ENCODE measurements at places on chromosomes 5 and 9.

DNA sequence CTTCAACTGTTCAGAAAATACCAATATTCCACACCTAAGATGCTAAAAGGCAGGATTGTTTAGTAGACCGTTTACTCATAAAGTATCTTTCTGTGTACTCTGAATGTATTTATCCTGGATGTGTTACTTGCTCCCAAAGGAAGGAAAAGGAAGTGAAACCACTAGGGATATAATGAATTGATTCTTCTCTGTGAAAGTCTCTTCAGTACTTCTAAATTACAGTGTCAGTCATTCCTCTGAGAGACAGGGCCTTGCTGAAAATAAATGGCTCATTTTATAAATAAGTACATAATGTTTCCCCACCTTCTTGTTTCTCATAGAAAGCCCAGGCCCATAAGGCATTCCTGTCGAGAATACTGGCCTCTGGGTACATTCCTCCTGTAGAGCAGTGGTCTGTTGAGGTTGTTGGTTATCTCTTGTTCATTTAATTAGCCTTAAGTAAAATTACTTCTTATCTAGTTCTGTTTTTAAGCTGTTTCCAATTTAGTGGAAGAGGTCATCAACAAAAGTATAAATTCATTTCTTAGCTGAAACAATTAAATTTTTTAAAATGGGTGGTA is 1.6 kb downstream of the HAPLN1 start:
- DNase-seq: no peak

DNA sequence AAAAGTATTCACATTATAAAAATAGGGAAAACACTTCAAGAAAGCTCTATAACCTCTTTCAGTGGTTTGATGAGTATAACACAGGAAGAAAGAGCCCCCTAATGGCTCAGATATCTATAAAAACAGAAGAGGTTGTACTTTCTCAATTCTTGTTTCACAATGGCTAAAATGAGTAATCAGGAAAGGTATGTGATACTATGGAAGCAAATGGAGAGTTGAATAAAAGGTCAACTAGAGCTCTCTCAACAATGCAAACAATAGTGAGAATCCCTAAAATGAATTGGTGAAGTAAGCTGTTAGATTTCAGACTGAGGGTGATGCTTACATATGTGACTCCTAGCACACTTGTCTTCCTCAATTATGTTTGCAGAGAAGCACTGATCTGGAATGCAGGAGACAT is 584.6 kb upstream of the CDH18 start:
- DNase-seq: no peak

DNA sequence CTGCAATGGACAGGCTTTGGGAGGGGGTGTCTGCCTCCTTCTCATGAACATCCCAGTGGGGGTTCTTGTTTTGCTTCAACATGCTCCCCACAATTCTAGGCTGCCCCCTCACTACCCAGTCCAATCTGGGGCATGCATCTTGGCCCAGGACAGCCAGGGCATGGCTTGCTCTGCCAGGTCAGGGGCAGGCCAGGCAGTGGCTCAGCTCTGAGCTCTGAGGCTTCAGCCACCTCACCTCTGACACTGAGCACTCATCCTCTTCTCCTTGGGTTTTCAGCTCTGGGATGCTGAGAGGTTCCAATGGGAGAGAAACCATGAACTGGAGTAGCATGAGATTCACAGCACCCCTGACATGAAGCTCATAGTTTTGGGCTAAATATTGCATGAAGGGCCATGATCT is 11.8 kb downstream of the SLC25A48 start:
- DNase-seq: no peak

GRCh38 chr9:93091453-93092081 is 4.5 kb upstream of the CARD19 start:
- DNase-seq: no peak

GRCh38 chr9:110266795-110267194 is 10.5 kb upstream of the TXN start:
- DNase-seq: no peak

- no peak for DNase-seq
Measured at GRCh38 chr5:81233080-81233634, at the start of gene CKMT2. Gene CKMT2, plus strand, starts transcription at chr5:81233322. Its CDS starts 17,811 bp downstream, at chr5:81251133.

- DNase-seq: no peak
Measured at GRCh38 chr9:131167146-131167692, 41.8 kb downstream of the NUP214 start.

- DNase-seq: no peak
Measured at GRCh38 chr5:53246042-53246836, 136.7 kb upstream of the MOCS2 start.

DNA sequence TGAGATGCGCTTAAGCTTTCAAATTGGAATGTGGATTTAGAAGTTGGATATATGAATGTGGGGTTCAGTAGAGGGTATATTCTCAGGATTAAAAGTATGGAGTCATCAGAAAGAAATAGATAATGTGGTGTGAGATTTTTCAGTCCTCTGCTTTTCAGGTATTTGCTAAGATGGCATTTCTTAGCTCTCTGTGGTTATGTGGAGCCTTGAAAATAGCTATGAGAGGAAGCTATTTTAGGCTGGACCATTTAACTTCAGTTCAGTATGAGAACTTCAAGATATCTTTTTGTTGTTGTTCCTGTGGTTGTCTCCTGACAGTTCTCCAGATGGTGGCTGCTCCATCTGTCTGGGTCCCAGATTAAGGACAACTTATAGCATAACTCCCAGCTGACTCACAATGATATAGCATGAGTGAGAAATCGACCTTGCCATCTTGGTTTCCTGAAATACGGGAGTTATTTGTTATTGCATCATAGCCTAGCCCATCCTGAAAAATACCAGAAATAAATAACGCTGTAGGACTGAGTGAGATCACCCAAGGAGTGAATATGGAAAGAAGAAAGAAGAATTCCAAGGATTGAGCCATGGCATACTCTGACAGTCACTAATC is 461.5 kb downstream of the ANXA1 start:
- no peak for DNase-seq

DNA sequence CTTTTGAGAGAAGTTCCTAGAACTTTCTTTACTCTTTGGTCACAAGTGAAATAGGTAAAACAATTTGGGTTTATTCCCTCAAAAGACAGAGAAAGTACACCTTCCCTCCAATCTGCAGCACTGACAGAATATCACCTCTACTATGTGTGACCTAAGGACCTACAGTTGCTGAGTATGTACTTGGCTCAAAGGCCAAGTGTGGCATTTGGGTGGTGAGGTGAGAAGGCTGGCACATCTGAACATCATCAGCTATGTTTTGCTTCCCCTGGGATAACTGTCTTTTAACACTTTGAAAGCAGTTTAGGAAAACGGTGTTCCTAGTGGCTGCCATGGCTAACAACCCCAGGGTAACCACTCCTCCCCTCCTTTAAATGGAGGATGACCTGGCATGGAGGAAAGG is 17.6 kb downstream of the MIER3 start:
- DNase-seq: no peak

- DNase-seq: no peak
Measured at GRCh38 chr9:26369093-26369492, 523.5 kb downstream of the CAAP1 start.

DNA sequence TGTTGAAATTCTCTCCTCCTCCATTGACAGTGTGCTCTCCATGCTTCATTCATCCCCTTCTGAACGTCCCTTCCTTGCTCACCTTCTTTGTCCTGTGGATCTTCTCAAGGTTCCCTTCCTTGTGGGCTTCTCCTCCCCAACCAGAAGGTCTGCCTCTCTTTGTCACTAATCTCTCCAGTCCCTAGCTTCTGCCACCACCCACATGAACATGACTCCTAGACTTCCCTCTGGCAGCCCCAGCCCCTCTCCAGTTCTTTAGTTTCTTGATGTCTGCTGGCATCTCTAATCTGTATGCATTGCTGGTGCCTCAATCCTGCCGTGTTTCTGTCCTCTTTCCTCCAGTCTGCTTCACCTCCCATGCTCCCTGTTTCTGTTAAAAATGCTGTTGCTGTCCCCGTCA is 79.3 kb downstream of the ARHGAP26 start:
- no peak for DNase-seq

DNA sequence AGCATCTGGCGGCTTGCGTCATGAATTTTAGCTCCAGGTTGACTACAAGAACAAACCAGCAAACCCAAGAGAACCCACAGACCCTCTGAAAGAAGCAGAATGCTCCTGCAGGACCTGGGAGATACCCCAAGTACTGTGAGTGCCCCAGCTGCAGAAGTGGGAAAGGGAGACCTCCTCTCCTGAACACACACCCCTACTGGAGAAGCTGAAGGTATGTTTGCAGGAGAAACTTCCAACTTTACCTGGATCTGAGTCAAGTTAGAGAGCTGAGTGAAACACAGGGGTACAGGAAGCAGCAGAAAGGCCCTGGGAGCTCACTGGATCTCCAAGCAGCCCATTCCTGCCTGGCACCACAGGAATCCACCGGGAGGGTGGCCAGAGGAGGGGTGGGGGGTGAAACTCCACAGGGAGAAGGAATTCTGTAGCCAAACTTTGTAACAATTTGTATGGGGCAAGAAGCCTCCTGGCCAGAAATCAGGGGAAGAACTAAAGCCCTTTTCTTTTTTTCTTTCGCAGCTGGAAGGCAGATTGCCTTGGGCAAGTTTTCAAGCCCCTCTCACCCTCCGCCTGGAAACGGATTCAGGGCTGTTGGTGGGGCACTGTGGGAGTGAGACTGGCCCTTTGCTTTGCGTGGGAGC is 576.2 kb downstream of the BNC2 start:
- DNase-seq: no peak

DNA sequence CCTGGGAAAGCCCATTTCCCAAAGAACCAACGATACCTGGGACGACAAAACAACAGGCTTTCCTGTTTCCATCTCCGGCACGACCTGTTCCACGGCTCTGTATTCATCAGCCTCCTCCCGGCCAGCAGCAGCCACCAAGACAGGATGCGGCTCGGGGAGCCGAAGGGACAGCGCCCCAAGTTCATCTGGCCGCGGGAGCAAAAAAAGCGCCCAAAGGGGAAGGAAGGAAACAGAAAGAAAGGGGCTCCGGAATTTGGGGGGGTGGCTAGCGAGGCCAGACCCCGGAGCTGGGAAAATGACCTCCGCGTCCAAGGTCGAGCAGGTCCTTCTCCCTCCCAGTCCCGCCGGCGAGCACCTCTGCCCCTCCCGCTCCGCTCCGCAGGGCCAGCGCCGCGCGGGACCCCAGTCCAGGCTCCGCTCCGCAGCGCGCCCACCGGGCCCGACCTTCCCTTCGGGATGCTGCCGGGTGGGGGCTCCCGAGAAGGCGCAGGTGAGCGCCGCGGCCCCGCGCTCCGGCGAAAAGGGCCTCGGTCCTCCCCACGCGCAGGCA is 608 bp downstream of the ELOVL7 start:
- DNase-seq: no peak

GRCh38 chr5:9340085-9340484 is 205.8 kb downstream of the SEMA5A start:
- DNase-seq: no peak

- no peak for DNase-seq
Measured at GRCh38 chr9:4503103-4503502, 12.8 kb downstream of the SLC1A1 start.

- no peak for DNase-seq
Measured at GRCh38 chr5:179413086-179413690, 67.9 kb upstream of the ADAMTS2 start.

GRCh38 chr9:121876658-121877271 is 216.3 kb downstream of the TTLL11 start:
- DNase-seq: no peak

- no peak for DNase-seq
Measured at GRCh38 chr9:7149258-7149657, 391.5 kb downstream of the KDM4C start.

- no peak for DNase-seq
Measured at GRCh38 chr5:174426388-174426787, 298.0 kb upstream of the MSX2 start.

GRCh38 chr5:542319-543311 is 18.4 kb upstream of the SLC9A3 start:
- DNase-seq: no peak
